Left ventricle myocardium inferior (tissue), 1 donor: ENCODE measurements at places on chromosomes 7 and 10. TPM values are rescaled to one million over a fixed set of nuclear protein-coding genes. Genes with fewer than 3 reads are reported as not detected.

The WIPF3 gene
- 8.0 TPM for total RNA-seq

The ZNF398 gene
- 7.1 TPM for total RNA-seq

The HOXA10 gene
- total RNA-seq: not detected

The SLC37A3 gene
- 7.5 TPM for total RNA-seq

The CDC14C gene
- not detected for total RNA-seq

The NUTM2A gene
- total RNA-seq: 2.2 TPM

The AOAH gene
- total RNA-seq: 1.9 TPM

The ATOH7 gene
- total RNA-seq: not detected

The UTF1 gene
- not detected for total RNA-seq

- H3K36me3 ChIP-seq: no peaks in the 10 kb centered on the region
- DNase-seq: no peak
- H3K27ac ChIP-seq: no peak overlapping the region
These were observed 568.5 kb downstream of the PTPRN2 start for GRCh38 chr7:158018971-158019645.

- H3K27ac ChIP-seq: no peak overlapping the region
- H3K27me3 ChIP-seq: no peaks in the 10 kb centered on the region
- no peaks in the 10 kb centered on the region for H3K4me1 ChIP-seq
These were observed 46.9 kb upstream of the GNAI1 start for GRCh38 chr7:80087771-80088170.

GRCh38 chr7:55140221-55140940 is 121.6 kb downstream of the EGFR start:
- peak; percentile 48 for DNase-seq
- H3K27me3 ChIP-seq: peaks cover 11% of the 10 kb centered on the region
- peak overlapping the region; percentile 66 for H3K27ac ChIP-seq
- no peak overlapping the region for H3K4me3 ChIP-seq

DNA sequence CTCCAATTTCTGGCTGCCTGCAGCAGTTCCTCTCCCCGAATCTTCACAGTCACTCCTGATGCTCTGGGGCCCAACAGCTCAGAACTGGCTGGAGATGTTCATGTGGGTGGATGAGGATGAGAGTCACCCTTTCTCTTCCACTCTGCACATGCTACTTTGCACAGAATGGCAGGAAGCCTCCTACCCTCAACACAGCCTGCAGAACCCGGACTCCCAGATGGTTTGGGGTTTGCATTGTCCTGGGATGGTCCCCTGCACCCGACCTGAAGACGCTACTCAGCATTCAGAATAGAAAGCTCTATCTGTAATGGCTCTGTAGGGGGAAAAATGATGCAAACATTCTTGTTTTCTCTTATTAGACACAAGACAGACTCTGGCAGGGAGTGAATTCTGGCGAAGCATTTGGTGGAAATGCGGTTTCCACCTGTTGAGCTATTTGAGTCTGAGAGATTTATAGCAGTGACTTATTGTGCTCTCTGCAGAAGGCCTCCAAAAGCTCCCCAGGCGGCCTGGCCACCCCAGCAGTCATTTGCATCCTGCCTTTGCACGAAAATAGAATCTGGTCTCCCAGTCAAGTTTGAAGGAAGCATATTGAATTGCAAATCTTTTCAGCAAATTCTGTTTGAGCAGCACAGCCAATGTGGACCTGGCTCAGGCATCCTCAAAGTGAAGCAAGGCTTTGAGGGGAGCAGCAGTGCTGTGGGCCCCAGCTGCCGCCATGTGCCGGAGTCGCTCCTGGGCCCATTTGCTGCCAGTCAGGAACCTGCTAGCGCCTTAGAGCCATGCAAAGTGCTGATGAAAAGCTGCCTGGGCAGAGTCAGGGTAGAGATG is 309.3 kb downstream of the TCERG1L start:
- no peak overlapping the region for H3K4me3 ChIP-seq
- DNase-seq: no peak
- H3K4me1 ChIP-seq: no peaks in the 10 kb centered on the region

DNA sequence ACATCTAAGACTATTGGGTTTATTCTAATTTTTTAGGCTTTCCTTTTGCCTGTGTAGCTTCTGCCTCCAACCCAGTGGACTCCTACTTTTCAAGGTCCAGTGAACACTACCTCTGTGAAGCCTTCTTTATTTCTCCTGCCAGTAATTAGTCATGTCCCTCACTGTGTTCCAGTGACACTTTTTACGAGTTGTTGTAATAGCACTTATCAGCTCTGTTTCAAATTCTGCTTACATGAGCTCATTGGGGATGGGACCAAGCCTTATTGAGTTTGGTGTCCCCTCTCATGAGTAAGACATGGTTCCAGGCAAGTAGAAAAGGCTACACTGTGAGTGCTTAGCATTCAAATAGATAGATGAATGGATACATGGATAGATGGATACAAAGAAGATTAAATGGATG is 184.6 kb downstream of the HIBADH start:
- DNase-seq: no peak
- no peak overlapping the region for H3K4me3 ChIP-seq
- H3K27me3 ChIP-seq: no peaks in the 10 kb centered on the region
- H3K27ac ChIP-seq: no peak overlapping the region
- no peaks in the 10 kb centered on the region for H3K4me1 ChIP-seq

GRCh38 chr10:18786478-18786877 is 127.2 kb downstream of the ARL5B start:
- H3K4me1 ChIP-seq: no peaks in the 10 kb centered on the region
- no peaks in the 10 kb centered on the region for H3K27me3 ChIP-seq
- DNase-seq: no peak
- no peaks in the 10 kb centered on the region for H3K36me3 ChIP-seq
- no peak overlapping the region for H3K4me3 ChIP-seq

- no peaks in the 10 kb centered on the region for H3K36me3 ChIP-seq
- H3K27me3 ChIP-seq: peaks cover 29% of the 10 kb centered on the region
- no peaks in the 10 kb centered on the region for H3K4me1 ChIP-seq
- H3K4me3 ChIP-seq: no peak overlapping the region
- no peak for DNase-seq
- no peak overlapping the region for H3K27ac ChIP-seq
These were observed 238.9 kb upstream of the GPR26 start for GRCh38 chr10:123427165-123427786.

- peaks cover 54% of the 10 kb centered on the region for H3K4me1 ChIP-seq
- no peak overlapping the region for H3K4me3 ChIP-seq
- H3K36me3 ChIP-seq: peaks cover 78% of the 10 kb centered on the region
- H3K27ac ChIP-seq: peak overlapping the region; percentile 4
- H3K27me3 ChIP-seq: no peaks in the 10 kb centered on the region
These were observed 142.3 kb downstream of the NRP1 start for GRCh38 chr10:33192190-33192589.

DNA sequence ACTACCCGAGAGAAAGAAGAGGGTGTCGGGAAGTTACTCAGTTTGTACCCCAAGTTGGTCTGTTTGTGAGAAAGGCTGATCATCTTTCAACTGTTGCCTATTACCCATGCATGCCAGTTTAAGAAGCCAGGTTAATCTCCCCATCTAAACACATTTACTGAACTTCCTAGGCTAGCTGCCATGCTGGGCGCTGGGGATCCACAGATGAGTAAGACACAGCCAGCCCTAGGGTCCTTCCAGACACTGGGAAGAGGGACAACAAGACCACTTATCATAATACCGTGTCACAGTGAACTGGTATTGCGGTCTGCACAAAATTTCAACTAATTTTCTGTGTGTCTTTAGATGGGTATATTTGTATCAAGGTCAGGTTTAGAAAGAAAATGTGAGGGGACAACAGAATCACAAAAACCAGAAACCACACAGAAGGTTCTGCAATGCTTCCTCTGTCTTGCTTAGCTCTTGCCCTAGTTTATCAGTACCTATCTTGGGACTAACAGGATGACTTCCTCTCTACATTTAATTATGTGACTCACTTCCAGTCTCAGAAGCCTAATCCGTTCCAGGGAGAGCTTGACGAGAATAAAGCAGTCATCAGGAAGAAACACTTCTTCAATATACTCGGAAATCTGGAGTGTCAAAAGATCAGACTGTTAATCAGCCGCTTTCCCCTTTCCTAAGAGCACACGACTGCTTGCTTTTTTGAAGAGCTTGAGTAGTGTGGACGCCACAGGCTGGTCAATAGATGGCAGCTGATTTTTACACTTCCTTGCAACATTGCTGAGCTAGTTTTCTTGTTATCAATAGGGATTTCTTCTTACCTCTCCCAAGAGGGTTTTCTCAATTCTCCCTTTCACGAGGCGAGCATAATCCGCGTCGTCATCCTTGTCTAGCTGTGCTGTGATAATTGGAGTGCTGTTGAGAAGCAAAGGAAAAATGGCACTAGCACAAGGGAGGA is 45.7 kb downstream of the POLR3A start:
- H3K4me3 ChIP-seq: no peak overlapping the region
- no peak for DNase-seq
- H3K36me3 ChIP-seq: peaks cover 99% of the 10 kb centered on the region
- H3K4me1 ChIP-seq: peaks cover 16% of the 10 kb centered on the region
- H3K27me3 ChIP-seq: no peaks in the 10 kb centered on the region

GRCh38 chr7:158847451-158847866 is 8.9 kb upstream of the DYNC2I1 start:
- H3K36me3 ChIP-seq: no peaks in the 10 kb centered on the region
- no peaks in the 10 kb centered on the region for H3K27me3 ChIP-seq
- DNase-seq: no peak
- H3K4me1 ChIP-seq: peaks cover 38% of the 10 kb centered on the region

DNA sequence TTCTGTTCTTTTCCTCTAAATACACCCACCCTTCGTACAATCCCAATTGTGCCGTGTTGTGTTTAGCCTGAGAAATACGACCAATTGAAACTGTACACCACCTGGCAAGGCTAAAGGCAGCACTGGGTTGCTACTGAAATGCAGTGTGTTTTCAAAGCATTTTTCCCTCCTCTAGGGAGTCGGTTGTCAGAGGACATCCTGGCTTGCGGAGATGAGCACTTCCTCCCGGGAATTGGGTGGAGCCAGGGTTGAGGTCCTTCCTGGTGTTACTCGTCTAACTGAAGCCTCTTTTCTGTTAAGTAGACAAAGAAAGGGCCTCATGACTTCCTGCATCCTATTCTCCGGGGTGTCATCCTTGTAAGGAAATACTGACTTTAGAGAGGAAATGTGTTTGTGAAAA is 133.5 kb downstream of the MTPAP start:
- H3K27ac ChIP-seq: peak overlapping the region; percentile 81
- peaks cover 31% of the 10 kb centered on the region for H3K4me1 ChIP-seq
- peak overlapping the region; percentile 13 for H3K4me3 ChIP-seq
- H3K36me3 ChIP-seq: no peaks in the 10 kb centered on the region

DNA sequence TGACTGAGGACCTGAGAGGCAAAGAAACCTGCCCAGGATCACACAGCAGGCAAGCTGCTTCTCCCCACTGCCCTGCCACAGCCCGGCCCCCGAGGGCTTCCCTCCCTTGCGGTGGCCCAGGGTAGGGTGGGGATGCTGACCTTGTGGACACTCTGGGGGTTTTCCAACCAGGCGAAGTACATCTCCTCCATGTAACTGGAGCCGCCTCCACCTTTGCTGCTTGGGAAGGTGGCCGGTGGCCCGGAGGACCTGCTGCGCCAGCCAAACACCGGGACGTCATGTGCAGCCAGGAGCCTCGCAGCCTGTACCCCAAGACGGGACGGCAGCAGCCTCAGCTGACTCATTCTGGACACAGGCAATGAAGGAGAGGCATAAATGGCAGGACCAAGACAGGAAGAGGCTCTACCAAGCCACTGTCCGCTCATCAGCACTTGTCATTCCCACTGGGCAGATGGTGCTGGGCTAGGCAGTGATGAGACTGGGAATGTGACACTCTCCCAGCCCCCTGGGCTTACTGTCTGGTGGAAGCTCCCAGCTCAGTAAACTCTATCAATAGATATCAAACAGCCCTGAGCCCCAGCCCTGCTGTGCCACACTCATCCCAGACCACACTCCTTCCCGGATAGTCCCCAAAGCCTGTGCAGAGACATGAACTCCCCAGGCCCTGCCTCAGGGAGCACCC is 3.7 kb downstream of the OGDHL start:
- no peak for DNase-seq
- peaks cover 43% of the 10 kb centered on the region for H3K27me3 ChIP-seq
- H3K36me3 ChIP-seq: no peaks in the 10 kb centered on the region
- H3K4me1 ChIP-seq: peaks cover 9% of the 10 kb centered on the region

DNA sequence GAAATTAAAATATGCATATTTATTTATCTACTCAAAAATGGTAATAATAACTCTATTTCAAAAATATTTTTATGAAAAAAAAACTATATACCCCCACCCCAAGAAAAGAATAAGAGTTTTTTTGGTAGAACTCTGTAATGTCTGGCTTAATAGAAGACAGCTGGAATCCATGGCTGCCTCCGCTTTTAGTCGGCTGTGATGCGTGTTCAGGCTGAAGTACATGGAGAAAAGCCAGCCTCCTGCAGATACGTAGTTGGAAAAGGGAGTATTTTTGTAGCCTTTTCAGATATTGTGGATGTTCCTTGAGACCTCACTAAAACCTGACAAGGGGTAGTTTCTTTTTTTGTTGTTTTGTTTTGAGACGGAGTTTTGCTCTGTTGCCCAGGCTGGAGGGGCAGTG is 10.0 kb downstream of the FOXK1 start:
- H3K4me1 ChIP-seq: peaks cover 84% of the 10 kb centered on the region
- no peaks in the 10 kb centered on the region for H3K27me3 ChIP-seq
- no peak for DNase-seq
- no peak overlapping the region for H3K4me3 ChIP-seq
- H3K36me3 ChIP-seq: no peaks in the 10 kb centered on the region
- peak overlapping the region; percentile 58 for H3K27ac ChIP-seq

DNA sequence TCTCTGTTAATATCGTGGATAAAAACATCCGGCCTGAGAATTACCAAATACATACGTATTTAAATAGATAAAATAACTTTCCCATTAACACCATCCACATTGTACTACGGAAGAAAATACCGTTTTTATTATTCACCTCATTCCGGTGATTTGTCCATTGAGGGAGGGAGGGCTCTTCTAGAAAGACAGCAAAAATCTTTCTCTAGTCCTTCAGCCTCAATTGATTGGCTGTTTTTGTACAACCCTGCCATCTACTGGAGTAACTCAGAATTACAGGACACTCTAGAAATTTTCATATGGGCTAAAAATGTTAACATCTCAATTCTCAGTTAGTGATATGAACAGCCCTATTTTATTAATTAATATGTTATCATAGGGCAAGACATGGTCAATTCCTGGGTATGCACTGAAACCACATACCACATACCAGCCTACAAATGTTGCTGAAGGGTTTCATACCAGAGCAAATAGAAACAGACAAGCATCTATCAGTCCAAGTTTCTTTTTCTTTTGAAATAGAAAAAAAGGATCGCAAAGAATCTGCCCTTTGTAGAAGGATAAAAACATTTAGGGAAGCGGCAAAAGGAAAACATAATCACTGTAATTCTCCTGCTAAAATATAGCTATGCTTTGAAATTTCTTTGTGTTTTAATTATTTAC is 55.8 kb upstream of the CDCA7L start:
- no peak overlapping the region for H3K27ac ChIP-seq

- no peaks in the 10 kb centered on the region for H3K36me3 ChIP-seq
- H3K4me3 ChIP-seq: no peak overlapping the region
- no peak overlapping the region for H3K27ac ChIP-seq
- no peak for DNase-seq
- no peaks in the 10 kb centered on the region for H3K27me3 ChIP-seq
These were observed 264.7 kb downstream of the BAMBI start for GRCh38 chr10:28942012-28942411.
